NCI-H2029 (cell line): ENCODE measurements at places on chromosomes 6 and 20.

- DNase-seq = peak; percentile 86
These were observed 19.4 kb downstream of the RAB5IF start for GRCh38 chr20:36624944-36625324.

DNA sequence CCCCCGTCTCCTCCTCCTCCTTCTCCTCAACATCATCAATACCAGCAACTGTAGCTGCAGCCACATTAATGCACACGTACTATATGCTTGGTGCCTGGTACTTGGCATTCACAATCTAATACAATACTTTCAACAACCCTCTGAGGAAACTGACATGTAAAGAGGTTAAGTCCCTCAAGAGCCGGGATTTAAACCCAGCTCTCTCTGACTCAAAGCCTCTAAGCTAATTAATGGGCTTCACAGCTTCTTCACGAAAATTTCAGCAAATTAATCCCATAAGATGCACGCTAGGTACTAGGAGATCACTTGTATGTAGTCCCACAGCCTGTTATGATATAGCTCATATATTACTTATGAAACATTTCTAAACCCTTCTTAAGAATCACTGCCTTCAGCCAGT, 73.1 kb upstream of the IPCEF1 start:
- DNase-seq = no peak

DNA sequence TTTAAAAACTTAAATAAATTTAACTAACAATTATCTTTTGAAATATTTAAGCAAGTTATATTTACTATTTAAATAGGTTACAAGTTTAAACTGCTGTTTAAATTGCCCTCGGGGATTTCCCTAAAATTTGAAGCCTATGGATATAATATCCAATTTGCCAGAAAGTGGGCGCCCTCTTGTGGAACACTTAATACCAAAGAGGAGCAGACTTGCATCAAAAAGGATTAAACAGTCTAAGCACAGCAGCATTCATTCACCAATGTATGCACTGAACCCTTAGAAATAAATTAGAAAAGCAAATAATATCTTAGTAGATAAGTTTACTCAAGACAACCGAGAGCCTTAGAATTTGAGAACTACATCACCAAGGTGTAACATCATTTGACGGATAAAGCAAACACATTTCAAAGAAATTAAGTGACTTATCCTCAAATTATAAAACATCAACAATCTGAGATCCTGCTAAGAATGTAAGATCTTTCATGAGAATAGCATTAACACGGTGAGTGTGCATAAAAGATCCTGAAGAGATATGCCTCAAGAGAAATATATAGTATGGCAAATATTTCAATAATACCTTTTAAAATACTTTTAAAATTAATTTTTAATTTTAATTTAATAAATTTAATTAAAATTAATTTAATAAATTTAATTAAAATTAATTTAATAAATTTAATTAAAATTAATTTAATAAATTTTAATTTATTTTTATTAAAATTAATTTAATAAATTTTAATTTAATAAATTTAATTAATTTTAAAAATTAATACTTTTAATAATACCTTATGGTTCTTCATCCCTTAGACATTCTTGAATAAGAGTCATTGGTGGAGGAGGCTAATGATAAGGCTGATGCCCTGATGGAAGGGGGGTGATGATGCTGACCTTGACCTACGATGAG, 11.5 kb upstream of the MEP1A start:
- peak; percentile 59 for DNase-seq

DNA sequence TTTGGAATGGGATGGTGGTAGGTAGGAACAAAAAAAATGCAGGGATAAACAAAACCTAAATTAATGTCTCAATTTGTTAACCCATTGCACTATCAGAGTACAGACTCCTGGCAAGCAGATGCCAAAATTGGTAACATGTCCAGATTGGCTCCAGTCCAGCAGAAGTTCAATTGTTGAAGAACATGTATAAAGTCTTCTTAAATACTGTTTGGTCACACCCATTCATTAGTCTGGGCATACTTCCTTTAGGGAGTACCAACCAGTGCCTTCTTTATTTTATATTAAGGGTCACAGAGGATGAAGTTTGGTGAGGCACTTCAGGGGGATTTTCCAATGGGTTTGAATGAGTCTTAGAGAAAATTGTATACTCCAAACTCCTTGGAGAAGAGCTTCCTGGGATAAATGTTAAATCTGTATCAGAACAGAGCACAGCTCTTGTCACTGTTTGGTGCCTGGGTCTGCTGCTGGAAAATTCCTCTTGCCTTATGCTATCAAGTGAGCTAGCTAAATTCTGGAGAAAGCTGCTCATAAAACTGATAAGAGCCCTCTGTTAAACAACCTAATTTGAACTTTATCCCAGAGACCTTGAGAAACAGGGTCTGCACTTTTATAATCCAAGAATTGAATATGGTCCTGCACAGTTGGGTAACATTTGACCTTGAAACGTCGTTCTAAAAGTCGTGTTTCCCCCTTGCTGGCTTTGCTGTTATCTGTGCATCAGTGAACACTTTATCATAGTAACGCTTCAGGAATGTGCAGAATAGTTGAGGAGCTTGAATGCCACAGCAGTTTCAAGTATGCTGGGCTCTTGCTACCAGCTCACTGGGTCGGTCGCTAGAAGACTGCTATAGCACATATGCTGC, 334.1 kb upstream of the CITED2 start:
- no peak for DNase-seq

DNA sequence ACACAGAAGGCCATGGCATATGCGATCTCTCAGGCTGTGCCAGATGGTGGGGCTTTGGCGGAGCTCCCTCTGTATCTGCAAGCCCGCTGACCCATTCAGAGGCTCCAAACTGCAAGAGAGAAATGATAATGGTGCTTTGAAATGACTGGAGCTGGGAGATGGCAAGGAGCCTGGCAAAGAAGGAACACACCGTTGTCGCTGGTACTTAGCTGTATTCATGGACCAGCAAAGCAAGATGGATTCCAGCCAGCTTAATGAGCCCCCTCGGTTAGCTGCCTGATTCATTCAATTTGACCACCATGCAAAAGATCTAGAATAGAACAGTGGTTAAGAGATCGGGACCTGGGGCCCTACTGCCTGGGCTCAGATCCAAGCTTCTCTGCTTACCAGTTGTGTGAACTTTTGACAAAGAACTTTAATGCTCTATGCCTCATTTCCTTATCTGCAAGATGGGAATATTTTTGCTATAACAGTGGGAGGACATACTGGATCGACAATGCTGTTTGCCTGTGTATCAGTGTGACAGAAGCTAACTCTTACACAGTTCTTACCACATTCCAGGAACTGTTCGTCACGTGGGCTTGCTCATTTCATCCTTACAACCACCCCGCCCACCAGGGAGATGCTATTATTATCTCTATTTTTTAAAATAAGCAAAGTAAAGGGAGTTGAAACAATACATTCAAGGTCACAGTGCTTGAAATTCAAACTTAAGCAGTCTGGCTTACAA, 317.8 kb upstream of the SULF2 start:
- no peak for DNase-seq

DNA sequence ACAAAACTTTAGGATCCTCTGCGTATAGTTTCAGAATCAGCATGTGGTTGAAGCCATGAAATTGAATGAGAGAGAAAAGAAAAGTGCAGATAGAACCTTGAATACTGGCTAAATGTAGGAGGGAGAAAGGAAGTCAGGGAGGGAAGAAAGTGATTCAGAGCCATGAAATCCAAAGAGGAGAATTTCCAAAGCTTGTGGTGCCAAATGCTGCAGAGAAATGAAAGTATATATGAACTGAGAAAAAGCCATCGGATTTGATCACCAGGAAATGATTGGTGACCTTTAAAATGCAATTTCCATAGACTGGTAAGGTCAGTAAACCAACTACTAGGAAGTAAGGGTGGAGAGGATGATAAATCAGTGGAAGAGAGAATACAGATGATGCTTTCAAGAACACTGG, 142.3 kb downstream of the TFAP2A start:
- no peak for DNase-seq

DNA sequence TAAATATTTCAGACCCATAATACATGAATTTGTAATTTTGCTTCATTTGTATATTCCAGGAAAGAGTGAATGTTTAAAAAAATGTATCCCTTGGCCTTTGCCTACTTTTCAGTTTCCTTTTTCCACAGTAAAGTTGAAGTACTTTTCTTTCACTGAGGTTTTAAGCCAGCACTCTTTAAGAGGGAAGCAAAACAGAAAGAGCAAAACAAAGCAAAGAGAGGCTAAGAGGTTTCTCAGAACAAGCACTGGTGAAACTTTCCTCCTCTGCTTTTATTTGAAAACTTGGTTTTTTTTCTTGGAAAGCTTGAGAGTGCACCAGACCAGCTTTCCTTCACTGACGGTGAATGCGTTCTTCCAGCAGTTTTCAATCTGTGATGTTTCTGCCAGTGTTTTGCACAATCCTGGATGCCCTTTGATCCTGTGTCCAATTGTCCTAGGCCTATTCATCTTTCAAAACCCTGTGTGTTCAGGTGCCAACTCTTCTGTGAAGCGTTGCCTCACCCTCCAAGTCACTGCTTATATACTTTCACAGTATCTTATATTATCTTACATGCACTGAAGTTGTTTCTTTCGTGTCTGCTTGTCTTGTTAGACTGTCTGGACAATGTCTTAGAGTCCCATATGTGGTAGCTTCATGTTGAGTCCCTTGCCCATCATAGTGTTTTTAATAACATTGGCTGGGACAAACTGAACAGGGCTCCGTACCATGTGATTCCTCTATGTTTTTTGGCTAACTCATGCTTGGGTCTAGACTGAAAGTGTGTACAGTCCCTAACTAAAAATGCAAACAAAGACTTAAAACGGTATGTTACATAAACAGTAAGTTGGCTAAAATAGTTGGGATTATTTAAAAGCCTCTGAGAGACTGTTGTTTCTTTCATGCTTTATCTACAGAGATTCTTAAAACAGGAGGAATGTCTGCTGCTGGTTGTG, 1.9 kb downstream of the RNF217 start:
- DNase-seq = no peak

DNA sequence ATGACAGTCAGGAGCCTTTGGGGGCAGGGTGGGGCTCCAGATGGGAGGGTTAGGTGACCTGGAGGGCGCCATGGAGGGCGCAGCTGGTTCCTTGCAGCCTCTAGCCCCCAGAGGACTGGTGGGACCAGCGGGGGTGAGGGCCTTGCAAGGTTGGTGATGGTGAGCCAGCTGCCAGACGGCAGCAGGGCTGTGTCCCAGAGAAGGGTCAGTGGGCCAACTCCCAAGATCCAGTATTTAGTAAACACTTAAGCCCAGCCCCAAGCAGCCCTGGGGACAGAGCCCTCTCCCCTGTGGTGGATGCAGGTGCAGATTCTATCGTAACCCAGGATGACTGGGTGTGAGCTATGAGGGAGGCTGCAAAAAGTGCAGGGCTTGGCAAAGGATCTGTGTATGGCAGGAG, 201.5 kb upstream of the RNF24 start:
- no peak for DNase-seq

GRCh38 chr6:161401587-161402309, 127.9 kb upstream of the AGPAT4 start:
- DNase-seq = no peak

DNA sequence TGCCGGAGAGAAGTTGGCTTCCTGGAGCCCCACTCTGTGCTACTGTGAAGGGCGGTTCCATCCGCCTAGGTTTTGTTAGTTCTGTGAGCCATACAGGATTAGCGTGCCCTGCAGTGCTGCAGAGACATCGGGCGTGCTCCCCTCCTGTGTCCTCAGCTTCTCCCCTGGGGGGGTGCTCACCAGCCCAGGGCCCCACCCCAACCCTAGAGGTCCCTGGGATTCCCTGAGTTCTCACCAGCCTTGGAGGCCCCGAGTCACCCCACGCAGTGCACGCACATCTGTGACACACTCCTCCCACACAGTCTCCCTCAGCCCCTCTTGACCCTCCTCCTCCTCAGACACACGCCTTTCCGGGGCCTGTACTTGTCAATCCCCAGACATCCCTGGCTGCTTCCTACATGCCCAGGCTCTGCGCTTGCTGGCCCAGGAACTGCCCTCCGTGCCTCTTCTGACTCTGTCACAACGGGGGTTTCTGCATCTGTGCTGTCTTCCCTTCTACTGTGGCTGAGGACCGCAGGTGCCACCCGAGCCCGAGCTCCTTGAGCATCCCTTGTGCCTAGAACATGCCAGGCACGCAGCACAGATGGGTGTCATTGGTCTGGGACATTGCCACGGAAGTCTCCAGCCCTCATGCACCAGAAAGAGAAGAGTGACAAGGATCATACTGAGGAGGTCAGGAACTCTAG, 123.2 kb upstream of the RPS6KA2 start:
- DNase-seq = no peak

DNA sequence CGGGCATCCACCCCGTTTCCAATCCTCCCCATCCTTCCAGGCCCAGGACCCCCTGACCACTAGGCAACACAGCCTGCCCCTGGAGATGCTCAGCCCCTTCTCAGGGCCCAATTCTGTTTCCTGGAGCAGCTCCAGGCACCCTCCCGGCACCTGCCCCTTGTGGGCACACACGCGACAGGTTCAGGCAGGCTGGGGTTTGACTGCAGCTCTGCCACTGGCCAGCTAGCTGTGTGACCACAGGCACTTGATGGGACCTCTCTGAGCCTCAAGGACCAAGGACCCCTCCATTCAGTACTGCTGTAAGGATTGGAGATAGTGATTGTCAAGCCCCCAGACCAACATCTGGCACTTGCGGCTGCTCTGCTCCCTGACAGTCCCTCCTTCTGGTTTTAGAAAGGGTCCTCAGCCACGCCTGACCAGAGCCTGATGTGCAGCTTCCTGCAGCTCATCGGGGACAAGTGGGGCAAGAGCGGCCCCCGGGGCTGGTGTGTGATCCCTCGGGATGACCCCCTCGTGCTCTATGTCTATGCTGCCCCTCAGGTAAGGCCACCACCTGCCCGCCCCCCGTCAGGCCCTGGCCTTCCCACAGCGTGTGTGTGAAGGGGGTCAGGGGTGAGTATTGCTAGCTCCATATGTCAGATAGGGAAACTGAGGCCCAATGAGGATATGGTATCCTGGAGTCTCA, 21.7 kb downstream of the FGD2 start:
- DNase-seq = no peak

GRCh38 chr6:137764464-137764863, 102.6 kb upstream of the TNFAIP3 start:
- no peak for DNase-seq

- DNase-seq = no peak
These were observed 90.0 kb upstream of the DTNBP1 start for GRCh38 chr6:15752820-15753219.

GRCh38 chr20:48578397-48579098, 249.3 kb downstream of the PREX1 start:
- no peak for DNase-seq

DNA sequence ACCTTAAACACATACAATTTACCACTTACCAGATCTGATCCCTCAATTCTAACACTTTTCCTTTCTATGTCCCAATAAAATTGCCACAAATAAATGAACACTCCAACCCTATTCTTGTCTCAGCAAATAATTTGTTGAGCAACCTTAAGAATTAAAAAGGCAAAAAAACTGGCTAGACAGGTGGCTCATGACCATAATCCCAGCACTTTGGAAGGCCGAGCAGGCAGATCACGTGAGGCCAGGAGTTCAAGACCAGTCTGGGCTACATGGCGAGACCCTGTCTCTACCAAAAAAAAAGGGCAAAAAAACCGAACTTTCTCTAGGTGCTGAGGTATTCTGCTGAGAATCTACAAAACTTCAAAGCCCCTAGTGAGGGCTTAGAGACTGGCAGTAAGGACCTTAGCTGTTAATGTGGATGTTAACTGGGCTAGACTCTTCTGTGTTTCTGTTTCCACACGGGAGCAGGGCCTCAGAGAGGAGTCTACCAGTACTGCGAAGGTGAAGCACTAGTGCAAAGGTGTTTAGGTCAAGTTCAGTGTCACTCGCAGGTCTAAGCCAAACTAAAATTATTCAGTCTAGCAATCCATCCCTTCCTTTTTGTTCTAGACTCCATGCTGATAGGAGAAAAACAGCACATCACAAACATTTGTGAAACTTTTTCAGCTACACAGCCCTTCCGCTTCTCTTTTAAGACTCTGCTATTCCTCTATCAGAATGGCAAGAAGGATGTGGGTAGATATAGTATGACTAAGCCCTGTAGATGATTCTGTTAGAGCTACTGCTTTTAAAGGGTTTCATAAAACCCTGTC, 2.6 kb downstream of the FASTKD5 start:
- DNase-seq = no peak
